ENCODE measurements at places on chromosomes 12 and 14.

DNA sequence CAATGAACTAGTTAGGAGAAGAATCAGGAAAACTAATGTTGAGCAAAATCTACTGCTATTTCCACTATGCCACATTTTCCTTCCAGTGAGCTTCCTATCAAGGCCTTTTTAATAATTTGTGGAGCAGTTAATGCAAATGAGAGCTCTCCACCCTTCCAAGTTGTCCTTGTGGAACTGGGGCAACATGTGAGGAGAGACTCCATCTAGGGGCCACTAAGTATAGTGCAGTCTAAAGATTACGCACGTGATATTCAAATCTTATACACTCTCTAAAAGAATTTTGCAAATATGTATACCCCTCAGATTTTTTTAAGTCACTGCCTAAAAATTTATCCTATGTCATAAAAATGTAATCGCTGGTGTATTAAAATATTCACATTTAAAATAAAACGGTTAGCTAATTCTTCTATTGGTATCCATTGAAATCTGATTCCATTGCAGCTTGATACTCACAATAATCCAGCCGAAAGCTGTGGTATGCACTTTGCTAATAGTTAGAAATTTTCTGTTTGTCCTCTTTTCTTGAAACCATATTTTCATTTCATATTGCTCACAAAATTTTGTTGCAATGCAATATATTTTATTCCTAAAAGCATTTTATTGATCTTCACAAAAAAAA, 100.1 kb downstream of the PAH start:
- DNase-seq, result peak; percentile 4

GRCh38 chr14:104732931-104733681, 9.1 kb downstream of the ADSS1 start:
- DNase-seq, result no peak

DNA sequence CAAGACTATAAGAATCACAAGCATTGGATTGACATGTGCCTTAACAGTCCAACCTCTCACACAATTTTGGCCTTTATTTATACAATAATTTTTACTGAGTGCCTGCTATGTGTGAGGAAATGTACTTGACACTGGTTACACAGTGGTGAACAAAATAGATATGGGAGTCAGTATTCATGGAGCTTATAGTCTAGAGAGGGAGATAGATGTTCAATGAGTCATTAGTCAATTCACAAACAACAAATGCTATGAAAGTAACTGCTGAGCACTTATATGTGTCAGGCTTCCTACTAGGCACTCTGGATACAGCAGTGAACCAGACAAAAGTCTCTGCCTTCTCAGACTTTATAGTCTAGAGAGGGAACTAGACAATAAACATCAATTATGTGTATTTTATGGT, 3.7 kb downstream of the CFAP54 start:
- peak; percentile 44 for DNase-seq

- peak; percentile 94 for DNase-seq
These were observed 80.1 kb upstream of the IFNG-AS1 start for GRCh38 chr12:67909091-67909531.

GRCh38 chr14:67729072-67729885, 27.6 kb downstream of the RDH12 start:
- DNase-seq, result no peak

DNA sequence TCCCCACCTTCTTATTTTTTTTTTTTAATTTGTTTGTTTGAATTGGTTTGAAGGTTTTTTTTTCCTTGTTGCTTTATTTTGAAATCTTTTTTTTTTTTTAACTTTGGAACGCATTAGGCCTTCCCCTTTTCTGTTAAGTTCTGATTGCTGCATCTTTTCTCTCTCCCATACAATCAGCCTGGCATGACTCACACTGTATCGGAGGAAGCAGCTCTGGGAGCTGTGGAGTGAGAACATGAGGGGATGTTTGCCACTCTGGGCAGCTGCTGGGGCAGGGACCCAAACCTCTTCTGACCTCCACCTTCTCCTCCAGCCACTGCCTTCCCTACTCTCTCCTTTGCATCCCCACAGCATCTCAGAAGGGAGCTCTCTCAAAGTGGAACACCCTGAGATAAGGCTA, 160.3 kb upstream of the FKBP4 start:
- no peak for DNase-seq

DNA sequence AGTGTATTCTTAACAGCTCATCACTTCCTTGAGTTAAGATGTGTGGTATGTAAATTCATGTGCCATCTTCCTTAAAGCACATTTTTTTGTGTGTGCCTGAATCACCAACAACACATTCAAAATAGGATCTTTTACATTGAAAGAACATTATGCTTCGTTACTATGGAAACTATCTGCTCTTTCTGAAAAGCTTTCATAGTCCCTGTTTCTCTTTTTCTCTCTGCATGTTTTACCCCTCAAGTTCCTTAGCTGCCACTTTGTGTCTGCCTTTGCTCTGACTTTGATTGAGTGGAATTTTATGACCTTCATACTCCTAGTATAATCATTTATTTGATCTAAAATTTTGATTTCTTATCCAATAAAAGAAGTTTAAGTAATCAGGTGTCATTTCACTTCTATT, 880.3 kb upstream of the FOXG1 start:
- DNase-seq, result no peak

GRCh38 chr12:119115296-119115905, 63.3 kb upstream of the HSPB8 start:
- peak; percentile 10 for DNase-seq

DNA sequence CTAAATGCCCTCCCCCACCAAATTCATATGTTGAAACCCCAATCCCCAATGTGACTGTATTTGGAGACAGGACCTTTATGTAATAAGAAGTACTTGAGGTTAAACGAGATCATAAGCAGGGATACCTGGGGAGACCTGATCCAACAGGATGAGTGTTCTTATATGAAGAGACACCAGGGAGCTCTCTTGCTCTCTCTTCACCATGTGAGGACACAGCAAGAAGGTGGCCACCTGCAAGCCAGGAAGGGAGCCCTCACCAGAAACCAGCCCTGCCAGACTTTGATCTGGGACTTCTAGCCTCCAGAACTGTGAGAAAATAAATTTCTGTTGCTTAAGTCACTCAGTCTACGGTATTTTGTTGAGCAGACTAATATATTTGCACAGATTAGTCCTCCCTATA, 113.6 kb downstream of the NUAK1 start:
- no peak for DNase-seq

GRCh38 chr12:105641749-105642148, 311.3 kb downstream of the C12orf75 start:
- DNase-seq, result no peak

DNA sequence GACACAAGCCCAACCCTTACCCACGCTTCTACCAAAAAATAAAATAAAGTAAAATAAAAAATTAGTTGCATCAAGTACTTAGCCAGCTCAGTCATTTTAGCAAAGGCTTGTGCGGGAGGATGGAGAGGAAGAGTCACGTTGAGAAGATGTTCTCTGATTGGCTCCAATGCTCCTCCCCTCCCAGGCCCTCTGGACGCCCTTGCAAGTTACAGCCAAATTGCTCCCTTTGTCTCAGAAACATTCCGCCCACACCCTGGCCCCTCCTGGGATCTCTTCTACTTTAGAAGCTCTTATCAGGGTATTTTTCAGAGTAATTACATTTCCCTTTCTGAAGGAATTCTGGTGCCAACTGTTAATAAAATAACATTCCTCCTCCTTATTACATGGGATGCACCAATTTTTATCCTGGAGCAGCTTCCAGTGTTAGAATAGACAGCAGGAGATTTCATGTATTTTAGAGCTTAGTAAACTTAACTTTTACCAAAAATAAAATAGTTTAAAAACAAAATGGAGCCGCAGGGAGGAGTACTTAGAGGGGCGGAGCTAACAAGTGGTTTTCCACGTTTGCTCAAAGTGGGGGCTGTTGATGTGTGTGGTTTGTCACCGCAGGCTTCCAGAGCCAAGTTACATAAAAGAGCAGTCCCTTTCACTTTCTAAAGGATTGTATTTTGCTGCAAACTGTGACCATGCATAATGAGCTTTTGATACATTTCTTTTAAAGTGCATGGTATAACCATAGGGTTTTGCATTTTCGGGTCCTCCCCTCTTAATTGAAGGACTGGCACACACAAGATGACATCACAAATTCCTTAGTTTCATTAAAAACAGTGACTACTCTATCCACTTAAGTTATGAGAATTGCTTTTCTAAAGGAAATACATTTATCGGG, 71.7 kb upstream of the RAP1B start:
- peak; percentile 79 for DNase-seq

DNA sequence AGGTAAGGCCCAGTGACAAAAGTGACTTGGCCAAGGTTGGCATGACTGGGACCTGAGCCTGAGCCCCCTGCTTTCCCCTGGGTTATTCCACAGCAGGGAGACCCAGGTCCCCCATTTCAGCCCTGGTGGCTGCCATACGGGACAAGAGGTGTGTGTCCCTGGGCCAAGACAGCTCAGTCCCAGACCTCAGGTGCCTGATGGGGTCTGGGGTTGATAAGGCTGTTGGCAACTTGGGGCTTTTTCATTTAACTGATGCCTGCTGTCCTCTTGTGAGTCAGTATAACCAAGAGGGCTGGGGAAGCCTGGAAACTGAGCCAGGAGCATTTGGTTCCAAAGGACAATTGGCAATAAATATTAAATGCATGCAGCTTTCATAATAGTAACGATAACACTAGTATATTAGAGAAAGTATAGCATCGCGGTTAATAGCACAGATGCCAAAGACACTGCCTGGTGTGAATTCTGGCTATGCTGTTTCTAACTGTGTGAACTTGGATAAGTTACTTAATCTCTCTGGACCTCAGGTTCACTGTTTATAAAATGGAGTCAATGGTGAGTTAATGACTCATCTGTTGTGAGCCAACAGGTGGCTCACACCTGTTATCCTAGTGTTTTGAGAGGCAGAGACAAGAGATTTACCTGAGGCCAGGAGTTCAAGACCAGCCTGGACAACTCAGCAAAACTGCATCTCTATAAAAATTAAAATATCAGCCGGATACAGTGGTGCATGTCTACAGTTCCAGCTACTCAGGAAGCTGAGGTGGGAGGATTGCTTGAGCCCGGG, 898 bp downstream of the SDSL start:
- no peak for DNase-seq

GRCh38 chr14:82362452-82362851, 828.8 kb upstream of the SEL1L start:
- DNase-seq, result no peak

DNA sequence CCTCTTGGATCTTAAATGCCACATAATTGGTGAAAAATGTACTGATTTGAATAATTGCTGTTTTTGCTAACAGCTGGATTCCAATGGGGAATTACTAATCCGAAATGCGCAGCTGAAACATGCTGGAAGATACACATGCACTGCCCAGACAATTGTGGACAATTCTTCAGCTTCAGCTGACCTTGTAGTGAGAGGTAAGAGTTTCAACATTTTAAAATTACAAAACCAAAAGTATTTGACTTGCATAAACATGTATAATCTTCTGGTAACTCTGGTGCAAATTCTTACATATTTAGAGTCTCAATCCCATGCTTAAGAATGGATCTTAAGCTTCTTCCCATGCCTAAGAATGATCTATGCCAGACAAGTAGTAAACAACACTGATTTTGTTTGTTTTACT, 229.1 kb upstream of the PDZRN4 start:
- peak; percentile 73 for DNase-seq

GRCh38 chr12:69545081-69545480, 40.2 kb upstream of the CCT2 start:
- no peak for DNase-seq

DNA sequence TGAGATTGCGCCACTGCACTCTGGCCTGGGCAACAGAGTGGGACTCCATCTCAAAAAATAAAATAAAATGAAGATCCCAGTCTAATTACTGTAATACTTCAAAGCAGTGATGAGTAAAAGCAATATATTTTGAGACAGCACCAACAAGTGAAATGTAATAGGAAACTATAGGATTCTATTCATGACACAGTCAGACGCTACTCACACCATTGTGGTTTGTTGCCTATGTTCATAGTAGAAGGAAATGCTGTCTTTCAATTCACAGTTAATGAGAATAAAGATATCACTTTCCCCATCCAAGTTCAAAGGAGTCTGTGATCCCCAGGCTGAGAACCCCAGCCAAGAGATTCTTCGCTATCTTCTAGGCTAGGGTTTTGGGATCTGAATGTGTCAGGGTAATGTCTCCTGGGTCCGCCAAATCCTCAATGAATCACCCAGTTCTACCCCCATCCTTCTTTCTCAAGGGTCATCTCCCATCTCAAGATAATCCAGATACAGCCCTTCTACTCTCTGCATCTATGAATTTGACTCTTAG, 16.6 kb upstream of the DTX1 start:
- no peak for DNase-seq

GRCh38 chr12:125634813-125635212, 569.6 kb downstream of the AACS start:
- DNase-seq, result no peak

GRCh38 chr12:108728820-108729611, 2.3 kb downstream of the CORO1C start:
- DNase-seq, result peak; percentile 41

GRCh38 chr12:111363578-111363977, 5.3 kb downstream of the PHETA1 start:
- peak; percentile 44 for DNase-seq

- no peak for DNase-seq
These were observed 47.4 kb downstream of the ARL6IP4 start for GRCh38 chr12:123027726-123028445.

DNA sequence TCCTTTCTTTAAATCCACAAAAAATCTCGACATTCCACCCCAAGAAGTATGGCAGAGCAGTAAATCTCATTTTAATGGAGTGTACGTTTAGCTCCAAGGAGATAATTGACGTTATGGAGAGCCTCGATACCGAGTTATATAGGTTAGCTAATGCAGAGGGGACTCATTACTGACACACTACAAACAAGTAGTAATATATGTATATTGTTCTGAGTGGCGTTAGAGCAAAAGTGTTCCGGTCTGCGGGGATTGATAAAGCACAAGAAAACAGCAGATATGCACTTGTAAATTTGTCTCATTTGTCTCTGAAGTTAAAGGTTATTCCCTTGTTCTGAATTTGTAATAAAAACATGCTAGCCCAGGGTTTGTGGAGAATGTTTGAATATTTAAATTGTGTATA, 84.1 kb downstream of the BCL11B start:
- no peak for DNase-seq

DNA sequence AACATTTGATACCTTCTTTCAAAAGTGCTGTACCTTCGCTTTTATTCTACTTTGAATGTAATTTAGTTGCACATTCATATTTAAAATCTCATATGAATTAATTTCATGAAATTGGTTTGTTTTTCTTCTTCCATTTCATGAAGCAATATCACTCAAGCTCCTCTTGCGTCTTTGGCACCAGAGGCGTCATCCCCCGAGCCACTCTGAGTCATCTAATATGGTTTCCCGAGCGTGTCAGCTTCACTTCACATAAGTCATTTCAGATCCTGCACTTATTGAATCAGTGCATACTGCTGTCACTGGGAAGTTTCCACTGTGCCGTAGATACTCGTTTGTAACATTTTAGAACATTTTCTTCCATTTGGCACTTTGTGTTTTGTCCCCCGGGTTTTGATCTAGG, 105.6 kb downstream of the SLC25A47 start:
- peak; percentile 89 for DNase-seq

GRCh38 chr14:93741556-93742230, 46.6 kb downstream of the PRIMA1 start:
- DNase-seq, result no peak
